ENCODE measurements at places on chromosomes 3 and 15.

DNA sequence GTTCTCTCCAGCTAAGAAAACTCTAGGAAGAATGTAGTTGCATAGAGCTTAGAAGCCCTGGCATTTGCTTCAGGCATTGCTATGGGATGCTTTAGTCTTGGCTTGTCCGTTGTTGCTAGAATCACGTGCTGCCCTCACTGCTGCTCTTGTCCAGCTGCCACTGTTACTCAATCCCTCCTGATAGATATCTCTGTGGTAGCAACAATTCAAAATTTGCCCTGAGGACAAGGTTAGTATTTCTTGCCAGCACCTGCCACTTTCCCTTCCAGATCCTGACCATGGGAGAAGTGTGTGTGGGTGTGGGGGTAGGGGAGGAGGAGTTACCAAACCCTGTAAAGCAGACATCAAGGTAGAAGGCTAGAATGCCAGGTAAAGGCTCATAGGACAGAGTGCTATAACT lies 113.8 kb downstream of the PPM1L start:
- no peak for DNase-seq

DNA sequence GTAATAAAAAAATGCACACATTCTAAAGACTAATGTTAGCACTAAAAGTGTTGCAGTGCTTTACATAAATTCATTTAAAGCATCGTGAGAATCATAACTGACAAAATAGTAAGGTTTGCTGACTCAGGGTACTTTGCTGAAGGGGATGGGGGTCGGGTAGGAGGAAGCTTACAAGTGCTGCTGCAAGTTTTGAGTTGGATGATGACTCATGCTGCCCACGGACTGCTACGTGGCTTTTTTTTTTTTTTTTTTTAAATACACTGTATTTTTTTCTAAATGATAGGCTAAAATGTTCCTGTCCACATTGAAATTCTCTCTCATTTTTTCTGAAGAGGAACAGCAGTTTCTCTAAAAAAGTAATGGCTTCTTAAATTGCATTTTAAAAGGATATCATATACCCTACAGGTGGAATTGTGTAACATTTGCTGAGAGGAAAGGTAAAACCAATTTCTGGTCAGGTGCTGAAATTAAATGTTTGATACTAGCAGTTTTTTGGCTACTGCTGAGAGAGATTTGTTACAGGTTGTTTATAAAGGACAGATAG lies 2.2 kb downstream of the MAPK6 start:
- no peak for DNase-seq

GRCh38 chr3:44476181-44476611 lies 1.3 kb downstream of the ZNF445 start:
- DNase-seq = no peak

DNA sequence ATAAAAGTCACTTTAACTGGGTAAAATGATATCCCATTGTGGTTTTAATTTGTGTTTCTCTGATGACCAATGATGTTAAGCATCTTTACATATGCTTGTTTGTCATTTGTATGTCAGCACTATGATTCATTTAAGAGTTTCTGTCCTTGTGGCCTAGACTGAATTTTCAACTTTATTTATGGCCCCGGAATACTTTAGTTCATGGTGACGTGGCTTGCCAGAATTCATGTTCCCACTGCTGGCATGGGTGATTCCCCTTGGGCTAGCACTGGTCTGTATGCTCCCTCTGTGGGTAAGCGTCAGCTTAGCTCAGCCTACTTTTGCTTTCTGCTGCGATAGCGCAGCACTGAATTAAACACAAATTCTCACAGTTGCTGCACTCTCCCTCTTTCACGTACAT lies 436.3 kb upstream of the SGO1 start:
- DNase-seq = no peak

DNA sequence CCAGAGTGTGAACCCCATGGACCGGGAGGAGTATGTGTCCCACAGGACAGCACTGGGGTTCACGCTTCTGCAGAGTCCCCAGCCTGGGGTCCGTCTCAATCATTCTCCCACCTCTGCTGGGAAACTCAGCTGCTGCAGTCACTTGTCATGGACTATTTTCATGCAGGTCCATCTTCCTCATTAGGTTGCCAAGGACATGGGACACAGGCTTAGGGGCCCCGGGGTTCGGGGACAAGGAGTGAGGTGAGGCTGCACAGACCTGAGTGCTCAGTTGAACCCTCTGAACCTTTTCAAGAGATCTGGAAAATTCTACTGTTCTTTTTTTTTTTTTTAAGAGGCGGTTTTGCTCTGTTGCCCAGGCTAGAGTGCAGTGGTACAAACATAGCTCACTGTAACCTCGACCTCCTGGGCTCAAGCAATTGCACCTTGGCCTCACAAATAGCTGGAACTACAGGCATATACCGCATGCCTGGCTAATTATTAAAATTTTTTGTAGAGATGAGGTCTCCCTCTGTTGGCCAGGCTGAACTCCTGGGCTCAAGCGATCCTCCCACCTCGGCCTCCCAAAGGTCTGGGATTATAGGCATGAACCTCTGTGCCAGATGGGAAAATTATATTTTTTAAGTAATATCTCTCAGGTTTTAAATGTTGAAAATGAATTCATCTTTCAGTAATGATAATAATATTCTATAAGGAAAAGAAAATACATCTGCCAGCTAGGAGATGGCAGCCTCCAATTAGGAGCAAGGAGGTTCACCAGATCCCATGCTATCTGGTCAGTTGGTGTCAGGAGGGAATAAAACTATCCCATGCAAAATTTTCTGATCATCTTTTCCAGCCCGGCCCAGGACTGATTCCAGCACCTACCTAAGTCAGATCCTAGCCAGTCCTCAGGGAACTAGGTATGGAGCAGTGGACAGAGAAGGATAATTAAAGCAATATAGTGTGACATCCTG lies 45.2 kb downstream of the RPN1 start:
- DNase-seq = no peak

DNA sequence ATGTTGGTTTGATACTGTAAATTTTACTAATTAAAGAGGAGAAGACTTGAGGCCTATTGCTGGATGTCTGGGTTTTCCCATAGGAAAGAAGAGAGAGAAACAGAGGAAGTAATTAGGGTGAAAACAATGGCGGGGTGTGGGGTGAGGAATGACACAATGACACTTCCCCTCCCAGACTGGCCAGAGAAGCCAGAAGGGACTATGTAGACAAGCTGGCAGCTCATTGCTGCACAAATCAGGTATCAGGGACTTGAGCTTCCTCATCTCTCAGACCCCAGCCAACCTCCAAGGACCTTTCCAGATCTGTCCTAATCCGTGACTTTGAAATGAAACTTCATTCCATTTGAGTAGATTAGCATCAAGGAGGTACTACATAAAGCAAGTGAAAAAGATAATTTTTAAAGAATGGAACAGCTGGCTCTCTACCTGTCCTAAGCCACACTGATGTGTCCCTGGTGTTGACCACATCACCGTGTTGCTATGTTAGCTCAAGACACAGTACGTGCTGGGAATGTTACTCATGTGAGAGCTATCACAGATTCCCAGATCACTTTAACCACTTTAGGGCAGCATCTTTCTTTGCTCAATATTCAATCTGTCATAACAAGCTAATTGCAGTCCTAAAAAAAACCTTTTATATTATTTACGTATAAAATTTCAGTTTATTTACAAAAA lies 22.2 kb downstream of the TMEM212 start:
- DNase-seq = no peak

DNA sequence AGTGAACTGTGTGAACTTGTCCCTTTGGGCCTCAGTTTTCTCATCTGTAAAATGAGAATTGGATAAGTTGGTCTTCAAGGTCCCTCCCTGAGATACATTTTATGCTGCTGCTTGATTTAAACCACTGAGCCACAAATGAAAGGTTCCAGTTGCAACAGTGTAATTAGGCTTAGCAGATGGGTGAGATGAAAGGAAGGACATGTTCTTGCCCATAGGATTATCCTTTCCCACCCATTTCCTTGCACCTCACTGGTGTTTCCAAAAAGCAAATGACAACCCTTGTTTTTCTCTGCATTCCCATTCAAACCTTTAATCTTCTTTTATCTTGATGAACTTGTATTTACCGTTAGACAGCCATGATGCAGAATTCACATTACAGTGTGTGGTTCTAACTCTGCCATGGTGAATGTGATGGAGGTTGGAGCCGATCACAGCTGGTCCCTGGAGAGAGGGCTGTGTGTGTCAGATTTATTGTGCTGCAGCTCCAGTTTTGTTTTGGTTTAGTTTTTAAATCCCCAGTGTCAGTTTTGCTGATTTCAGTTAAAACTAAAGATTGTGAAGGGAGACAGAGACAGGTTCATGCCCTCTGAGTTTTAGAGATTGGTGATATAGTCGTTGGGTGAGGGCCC lies 44.0 kb downstream of the MAP2K1 start:
- no peak for DNase-seq

GRCh38 chr15:52324109-52324508 lies 28.5 kb upstream of the MYO5C start:
- DNase-seq = no peak

- no peak for DNase-seq
Observed at GRCh38 chr15:45812200-45812599, 177.4 kb downstream of the SQOR start.

DNA sequence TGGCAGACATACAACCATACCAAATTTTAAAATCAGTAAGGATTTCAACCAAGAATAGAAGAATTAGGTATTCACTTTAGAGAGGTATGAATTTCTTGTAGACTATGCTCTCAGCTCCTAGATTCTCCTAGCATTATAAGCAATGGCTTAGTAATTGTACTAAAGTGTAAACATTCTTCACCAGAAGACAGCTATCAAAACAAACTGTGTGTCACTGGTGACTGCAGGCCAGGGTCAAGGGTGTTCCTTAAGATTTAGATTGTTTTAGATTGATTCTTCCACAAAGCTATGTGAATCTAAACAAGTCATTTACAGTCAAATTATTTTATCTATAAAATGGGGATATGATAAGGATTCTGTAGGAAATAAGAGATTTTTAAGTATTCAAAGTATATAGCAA lies 23.1 kb upstream of the GP5 start:
- DNase-seq = no peak

DNA sequence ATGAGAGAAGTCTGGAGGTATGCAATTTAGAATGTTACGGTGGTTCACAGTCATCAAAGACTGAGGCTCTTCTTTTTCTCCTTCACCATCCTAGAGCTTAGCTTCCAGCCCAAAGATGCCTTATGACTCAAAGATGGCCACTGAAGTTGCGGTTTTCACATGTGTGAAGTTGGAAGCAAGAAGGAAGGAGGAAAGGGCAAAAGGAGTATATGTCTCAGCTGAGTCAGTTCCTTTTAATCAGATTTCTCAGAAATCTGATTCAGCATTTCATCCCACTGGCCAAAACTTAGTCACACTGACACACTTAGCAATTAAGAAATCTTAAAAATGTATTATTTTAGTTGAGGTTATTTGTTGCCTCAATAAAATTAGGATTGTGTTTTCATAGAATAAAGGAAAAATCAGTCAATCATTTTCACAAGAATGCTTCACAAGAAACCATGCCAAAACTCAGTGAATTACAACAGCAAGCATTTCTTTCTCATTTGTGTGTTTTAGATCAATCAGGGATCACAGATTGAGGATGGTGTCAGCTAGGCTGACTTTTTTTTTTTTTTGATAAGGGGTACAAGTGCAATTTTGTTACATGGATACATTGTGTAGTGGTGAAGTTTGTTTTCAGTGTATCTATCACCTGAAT lies 211.1 kb upstream of the GADL1 start:
- no peak for DNase-seq

DNA sequence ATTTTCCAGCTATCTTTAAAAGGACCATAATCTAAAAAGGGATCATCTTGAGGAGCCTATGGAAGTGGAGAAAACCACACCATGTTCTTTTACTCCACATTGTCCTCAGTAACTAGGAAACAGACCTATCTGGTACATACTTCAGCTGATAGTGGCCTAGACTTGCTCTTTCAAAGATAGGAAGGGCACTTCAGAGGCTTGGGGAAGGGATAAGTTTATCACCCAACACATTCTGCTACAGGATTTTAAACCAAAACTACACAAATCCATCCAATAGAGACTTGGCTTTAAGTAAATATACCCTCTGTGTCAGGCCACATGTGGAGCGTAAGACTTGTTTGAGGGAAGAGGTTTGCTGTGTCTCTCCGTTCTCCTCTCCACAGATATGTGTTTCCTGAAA lies 35.4 kb downstream of the CP start:
- DNase-seq = no peak

DNA sequence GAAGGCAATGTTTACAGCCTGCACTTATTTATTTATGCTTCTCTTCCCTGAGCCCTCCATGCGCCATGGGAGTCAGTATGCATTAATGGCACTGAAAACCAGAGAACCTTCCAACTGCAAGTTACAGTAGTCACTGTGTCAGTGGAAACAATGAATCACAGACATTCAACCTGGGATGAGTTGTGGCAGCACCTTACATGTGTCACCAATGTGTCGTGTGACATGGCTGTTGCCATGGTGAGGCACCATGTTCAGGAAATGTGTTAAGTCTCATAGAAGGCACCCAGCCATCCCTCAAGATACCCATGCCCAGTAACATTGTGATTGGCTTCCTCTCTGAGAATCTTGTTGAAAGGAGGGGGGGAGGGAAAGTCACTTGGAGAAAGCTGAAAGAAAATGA lies 105.0 kb downstream of the FOXP1 start:
- no peak for DNase-seq

DNA sequence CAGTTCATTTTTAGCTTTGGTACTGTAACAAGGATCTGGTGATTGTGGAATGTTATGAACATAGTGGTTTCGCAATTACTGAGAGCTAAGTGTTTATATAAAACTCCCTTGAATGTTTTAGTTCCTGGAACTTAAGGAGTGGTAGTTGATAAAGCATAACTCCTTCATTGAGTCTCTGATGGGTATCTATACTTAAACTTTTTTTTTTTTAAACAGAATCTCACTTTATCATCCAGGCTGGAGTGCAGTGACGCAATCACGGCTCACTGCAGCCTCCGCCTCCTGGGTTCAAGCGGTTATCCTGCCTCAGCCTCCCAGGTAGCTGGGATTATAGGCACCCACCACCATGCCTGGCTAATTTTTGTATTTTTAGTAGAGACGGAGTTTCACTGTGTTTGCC lies 11.3 kb downstream of the PRKCI start:
- no peak for DNase-seq

GRCh38 chr15:88635318-88635717 lies 3.5 kb upstream of the ISG20 start:
- no peak for DNase-seq

- no peak for DNase-seq
Observed at GRCh38 chr3:164806188-164806587, 272.1 kb downstream of the SI start.

GRCh38 chr3:57927166-57927565 lies 81.1 kb upstream of the FLNB start:
- DNase-seq = no peak

DNA sequence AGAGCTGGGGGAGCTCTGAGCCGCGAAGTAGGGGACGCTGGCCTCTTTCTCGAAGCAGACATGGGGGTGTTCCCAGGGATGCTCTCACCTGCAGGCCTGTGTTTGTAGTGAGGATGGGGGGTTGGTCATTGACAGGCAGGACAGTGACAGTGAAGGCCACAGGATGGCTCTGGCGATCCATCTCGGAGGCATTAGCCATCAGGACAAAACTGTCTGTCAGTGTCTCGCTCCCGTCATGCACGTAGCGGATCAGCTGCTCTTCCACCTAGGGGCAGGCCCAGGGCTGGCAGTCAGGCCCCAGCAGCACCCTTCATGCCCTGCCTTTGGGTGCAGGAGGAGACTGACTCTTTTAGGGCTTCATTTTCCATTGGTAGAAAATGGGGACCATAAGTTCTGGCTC lies 28.0 kb downstream of the CSPG4 start:
- DNase-seq = no peak
